ENCODE measurements at places on chromosomes 13 and 19.

DNA sequence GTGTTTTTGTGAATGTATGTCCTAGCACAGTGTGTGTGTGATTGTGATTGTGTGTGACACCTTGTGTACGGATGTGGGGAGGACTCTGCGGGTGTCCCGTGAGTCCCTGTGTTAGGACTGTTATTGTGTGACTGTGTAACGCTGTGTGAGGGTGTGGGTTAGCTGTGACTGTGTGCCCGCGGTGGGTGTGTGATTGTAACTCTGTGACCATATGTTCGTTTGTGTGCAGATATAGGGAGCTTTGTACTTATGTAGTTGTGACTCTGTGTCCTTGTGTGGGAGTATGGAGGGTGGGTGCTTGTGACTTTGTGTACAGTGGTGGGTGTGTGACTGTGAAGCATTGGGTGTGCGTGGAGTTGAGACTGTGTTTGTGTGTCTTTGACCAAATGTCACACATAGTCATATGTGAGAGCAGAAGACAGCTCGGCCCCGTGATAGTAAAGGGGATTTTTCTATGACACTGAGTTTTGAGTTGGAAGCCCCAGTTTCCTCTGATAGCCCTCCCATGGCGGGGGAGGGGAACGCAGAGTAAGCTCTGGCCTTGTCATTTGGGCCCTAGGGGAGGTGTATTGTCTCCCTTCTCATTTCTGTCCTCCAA, 949 bp upstream of the ZNF260 start:
- DNase-seq = peak; percentile 31

GRCh38 chr19:898663-899062, 5.4 kb downstream of the RNU6-9 start:
- DNase-seq = no peak

DNA sequence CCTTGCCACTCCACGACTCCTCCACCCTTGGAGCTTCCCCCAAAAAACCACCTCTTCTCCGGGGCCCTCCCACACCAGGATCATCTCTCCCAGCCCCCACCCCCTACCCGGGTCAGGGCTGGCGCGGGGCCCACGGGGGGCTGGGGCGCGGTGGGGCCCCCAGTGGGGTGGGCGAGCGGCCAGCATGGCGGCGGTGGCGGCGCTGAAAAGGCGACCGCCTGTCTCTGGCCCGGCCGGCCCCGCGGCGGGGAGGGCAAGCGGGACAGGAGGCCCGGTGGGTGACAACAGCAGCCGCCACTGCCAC, 850 bp downstream of the DYRK1B start:
- DNase-seq = no peak

- DNase-seq = no peak
These were observed 27.7 kb downstream of the CCDC8 start for GRCh38 chr19:46385636-46386035.

DNA sequence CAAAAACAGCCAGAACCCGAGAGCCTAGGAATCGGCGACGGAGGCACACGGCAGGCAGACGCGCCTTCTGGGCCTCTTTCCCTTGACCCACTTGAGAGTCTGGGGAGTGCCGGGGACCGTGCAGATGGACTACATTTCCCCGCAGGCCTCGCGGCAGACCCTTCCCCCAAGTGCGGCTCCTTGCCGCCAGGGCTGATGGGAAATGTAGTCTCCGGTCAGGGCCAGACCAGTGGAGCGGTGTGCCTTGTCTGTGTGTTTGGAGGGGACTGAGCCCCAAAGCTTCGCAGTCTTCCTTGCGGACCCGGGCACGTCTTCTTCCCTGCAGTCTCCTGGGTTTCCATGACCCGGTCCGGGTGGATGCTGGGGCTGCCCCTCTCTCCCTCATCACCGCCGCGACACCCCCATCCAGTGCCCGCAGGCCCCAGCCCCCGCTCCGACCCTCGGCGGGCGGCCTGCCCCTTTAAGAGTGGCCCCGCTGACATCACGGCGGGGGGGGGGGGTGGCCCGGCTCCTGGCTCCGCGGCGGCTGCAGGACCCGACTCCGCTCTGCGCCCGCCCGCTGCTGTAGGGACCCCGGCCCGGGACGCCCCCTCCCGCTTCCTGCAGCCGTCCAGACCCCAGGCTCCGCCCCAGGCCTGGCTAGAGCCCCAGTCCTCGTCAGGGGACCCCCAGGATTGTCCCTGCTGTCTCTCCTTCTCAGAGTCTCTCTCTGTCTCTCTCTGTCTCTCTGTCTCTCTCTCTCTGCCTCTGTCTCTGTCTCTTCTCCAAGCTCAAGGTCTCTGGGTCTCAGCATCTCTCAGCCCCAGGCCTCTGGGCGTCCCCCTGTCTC, 758 bp upstream of the CACNG7 start:
- peak; percentile 67 for DNase-seq

DNA sequence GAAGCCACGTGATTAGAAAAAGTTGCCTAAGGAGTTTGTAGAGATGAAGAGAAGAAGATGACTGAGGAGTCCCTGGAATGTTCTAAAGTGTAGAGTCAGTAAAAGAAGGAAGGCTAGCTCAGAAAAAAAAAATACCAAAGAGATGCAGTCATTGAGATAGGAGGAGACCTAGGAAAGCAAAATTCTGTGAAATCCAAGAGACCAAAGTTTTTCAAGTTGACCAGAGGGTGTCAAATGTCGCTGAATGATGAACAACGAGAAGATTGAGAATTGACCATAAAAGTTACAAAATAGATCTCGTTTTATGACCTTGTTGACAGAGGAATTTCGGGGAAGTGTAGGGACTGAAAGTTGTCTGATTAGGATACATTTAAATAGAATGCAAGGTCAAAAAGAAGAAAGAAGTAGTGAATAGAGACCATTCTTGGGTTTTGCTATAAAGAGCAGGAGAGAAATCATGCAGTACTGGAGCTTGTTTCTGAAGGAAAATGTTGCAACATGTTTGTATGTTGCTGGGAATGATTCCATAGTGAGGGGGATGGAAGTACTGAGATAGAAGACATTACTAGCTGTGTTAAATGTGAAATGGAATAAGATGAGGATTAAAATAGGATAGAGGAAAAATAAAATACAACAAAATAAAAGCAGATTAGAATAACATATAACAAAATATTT, 30.2 kb upstream of the HTR2A start:
- no peak for DNase-seq

DNA sequence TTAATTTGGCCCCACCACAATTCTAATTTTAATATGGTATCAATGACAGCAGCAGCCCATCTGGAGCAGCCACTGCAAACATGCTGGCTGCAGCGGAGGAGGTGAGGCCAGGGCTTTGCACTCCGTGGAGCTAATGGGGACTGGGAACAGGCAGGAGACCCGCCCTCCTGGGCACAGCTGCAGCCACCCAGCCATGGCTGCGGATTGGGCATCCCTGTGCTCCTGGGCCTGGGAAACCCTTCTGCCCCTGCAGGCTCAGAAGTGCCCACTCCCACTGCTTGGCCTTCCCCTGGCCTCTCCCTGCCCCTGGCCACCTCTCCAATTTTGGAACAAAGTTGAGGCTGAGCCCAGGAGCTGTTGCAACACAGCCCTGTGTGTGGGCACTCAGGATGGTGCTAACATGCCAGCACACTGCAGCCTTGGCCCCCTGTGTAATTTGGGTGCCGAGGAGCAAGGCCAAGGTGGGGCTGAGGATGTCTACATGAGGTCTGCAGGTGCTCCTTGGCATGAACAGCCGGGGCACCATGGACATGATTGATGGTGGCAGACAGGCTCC, 123.6 kb downstream of the PCDH9 start:
- DNase-seq = no peak

DNA sequence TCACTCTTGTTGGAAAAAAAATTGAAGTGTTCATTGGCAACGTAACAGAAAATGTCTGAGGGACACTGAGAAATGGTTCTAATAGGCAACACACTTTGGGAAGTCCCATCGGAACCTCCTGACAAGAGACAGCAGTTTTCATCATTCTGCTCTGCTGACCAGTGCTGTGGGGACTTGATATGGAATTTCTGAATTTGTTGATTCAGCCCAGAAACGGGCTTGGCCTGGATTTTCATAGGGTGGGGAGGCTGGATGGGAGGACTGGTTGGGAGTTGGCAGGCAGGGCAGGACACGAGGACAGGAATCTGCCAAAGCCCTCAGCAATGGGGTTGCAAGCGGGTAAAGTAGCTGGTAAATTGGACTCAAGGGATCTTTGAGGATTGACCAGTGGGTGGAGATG, 96.5 kb downstream of the DCT start:
- DNase-seq = no peak

GRCh38 chr19:32464279-32464678, 58.7 kb downstream of the DPY19L3 start:
- no peak for DNase-seq

GRCh38 chr13:59458908-59459579, 704.7 kb downstream of the DIAPH3 start:
- no peak for DNase-seq

GRCh38 chr13:52428295-52428694, 22.1 kb downstream of the VPS36 start:
- no peak for DNase-seq

GRCh38 chr19:15591796-15592195, 23.2 kb upstream of the CYP4F8 start:
- no peak for DNase-seq

DNA sequence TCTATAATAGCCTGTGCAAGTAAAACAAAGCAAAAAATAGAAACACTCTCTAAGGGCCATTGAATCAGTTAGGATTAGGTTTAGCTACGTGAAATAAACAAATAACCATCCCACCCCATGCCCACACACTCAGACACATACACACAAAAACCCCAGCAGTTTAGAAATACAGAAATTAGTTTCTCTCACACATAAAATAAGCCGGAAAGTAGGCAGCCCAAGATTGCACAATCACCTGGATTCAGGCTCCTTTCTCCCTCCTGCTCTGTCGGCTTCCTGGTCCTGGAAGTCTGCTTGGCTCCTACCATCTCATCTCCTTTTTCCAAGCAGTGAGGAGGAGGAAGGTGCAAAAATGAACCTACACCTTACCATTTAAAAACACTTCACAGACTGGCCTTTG, 22.6 kb upstream of the USP12 start:
- DNase-seq = no peak

DNA sequence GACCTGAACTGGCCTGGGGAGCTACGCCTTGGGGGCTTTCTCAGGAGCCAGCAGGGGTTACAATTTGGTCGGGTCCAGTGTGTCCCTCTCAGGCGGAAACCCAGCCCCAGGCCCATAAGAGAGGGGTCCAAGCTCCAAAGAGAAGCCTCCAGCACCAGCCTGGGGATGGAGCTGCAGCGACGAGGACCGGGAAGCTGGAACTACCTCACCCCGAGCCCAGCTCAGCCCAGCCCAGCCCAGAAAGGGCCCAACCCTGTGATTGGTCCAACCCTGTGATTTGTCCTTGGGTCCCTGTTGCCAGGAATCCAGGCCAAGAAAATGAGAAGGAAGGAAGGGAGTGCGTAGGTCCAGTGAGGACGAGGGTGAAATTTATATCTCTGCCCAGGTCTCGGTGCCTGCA, 24.1 kb downstream of the CLEC4M start:
- DNase-seq = no peak

DNA sequence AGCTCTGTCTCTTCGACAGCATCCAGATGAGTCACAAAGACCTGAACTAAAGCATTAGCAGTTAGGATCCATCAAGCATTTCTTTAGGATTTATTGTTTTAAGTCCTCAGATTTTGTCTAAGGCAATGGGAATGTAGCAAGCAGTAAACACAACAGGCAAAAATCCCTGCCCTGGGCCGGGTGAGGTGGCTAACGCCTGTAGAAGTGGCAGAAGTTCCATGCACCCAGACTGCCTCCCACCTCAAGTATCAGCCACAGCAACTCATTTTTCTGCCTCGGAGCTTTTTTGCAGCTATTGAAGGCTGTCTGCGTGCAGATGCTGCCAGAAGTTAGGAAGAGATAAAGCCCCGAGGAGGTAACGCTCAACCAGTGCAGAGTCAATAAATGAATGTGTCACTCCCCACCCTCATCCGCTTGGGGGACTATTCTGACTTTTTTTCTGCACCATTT, 47.1 kb upstream of the MRI1 start:
- no peak for DNase-seq

- DNase-seq = no peak
These were observed 7.7 kb upstream of the LRG1 start for GRCh38 chr19:4547303-4548237.

GRCh38 chr19:53977429-53977990, 13.9 kb upstream of the CACNG6 start:
- DNase-seq = peak; percentile 88

GRCh38 chr13:24459234-24459633, 53.3 kb downstream of the PARP4 start:
- DNase-seq = peak; percentile 58

- peak; percentile 43 for DNase-seq
These were observed 2.3 kb upstream of the PSPN start for GRCh38 chr19:6378041-6378440.

DNA sequence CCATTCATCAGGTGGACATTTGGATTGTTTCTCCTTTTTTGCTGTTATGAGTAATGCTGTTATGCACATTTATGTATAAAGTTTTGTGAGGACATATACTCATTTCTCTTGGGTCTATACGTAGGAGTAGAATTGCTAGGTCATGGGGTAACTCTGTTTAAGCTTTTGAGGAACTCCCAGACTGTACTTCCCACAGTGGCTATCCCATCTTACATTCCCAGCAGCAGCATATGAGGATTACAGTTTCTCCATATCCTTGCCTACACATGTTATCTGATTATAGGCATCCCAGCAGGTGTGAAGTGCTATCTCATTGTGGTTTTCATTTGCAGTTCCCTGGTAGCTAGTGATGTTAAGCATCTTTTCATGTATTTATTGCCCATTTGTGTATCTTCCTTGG, 5.9 kb downstream of the ZSCAN22 start:
- no peak for DNase-seq

DNA sequence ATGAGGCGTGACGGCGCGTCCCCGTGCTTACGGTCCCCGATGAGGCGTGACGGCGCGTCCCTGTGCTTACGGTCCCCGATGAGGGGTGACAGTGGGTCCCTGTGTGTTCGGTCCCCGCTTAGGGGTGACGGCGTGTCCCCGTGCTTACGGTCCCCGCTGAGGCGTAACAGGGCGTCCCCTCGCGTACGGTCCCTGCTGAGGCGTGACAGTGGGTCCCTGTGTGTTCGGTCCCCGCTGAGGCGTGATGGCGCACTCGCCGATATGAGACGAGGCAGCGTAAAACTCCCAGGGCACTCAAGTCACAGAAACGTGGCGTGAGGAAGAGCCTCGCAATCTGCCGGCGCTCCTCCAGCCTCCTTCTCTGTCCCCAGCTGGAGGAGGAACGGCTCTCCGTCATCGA, 20.9 kb downstream of the CFAP97D2 start:
- DNase-seq = no peak

DNA sequence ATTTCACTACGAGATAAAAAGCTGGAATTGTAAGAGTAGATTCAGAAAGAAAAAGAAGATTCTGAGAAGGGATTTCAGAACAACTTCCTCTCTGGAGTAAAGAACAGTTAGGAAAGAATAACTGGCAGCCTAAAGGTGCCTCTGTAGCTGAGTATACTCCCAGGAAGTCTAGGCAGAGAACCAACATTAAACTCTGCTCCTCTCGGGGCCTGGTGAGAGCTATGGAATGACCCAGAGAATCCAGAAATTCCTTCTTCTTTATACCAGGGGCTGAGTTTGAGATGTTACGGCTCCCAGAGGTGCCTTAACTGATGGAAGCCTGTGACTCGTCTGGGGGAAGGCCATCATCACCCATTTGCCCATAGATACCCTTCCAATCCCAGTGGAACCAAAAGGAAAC, 39.1 kb downstream of the FAM216B start:
- no peak for DNase-seq

- no peak for DNase-seq
These were observed 153.5 kb downstream of the KCNRG start for GRCh38 chr13:50168786-50169185.

GRCh38 chr13:77415253-77416071, 88.6 kb upstream of the MYCBP2 start:
- no peak for DNase-seq

- no peak for DNase-seq
These were observed 197.1 kb downstream of the NDFIP2 start for GRCh38 chr13:79678100-79678499.

Data from hepatic stellate cell (primary cell).